ENCODE measurements at places on chromosomes 12 and 14. TPM values are rescaled to one million over a fixed set of nuclear protein-coding genes. Genes with fewer than 3 reads are reported as not detected.

Gene KLHDC1
- total RNA-seq = 0.99 TPM

Gene B4GALNT1
- 8.1 TPM for total RNA-seq

Gene OAS2
- 211 TPM for total RNA-seq

DNA sequence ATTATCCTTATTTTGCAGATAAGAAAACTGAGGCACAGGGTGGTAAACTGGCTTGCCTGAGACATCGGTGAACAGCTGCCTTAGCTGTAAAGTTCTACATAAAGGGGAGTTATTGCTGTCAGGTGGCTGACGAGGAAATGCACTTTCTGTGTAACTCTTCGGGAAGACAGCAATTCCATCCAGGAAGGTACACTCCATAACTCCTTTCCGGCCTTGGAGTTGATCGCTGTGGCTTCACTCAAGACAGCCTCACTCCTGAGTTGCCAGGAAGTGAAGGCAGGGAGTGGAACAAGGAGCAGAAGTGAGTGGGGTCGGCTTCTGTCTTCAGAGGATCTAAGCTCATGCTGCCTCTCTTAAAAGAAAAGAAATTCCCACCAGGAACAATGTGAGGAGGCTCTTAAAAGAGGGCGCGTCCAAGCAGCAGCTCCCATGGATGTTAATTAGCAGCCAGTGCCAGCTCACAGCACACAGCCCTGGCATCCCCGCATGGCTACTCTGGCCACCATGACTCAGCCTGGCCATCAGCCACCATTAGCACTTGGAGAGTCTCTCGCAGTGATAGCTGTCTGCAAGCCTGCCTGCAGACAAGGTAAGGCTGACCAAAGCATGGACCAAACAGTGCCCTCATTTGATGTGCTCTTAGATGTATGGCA lies 60.3 kb downstream of the NUAK1 start:
- H3K4me1 ChIP-seq = no peaks in the 10 kb centered on the region
- no peak overlapping the region for H3K27ac ChIP-seq
- no peaks in the 10 kb centered on the region for H3K36me3 ChIP-seq
- no peak overlapping the region for H3K4me3 ChIP-seq

DNA sequence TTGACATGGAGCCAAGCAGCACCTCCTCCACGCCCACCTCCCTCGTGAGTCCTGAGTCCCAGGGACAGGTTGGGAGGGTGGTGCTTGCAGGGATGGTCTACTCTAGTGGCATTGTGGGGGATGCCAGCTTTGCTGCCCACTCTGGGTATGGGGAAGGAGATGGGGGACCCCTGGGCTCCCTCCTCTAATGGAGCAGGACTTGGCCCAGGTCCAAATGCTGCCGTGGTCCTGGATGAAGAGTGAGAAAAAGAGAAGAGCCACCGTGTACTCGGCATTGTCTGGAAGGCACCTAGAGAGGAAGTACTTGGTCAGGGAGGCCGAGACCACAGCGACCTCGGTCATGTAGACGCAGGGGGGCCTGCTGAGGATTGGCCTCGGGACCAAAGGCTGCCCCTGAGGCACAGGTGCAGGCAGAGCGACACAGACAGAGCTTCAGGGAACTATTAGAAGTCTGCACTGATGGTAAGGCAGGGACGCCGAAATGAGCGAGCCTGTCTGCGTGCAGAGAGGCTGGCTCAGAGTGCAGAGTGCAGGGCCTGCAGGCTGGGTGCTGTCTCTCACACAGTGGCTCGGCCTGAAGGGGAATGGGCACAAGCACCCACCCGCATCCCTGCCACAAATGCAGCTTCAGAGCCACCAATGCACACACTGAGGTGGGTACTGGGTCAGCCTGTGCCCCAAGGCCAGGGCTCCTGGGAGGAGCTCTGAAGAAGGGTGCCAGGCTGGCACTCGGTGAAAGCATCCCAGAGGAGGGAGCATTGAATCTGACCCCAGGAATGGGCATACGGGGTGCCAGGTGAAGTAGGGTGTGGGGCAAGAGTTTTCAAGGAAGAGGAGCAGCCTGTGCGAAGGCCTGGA lies 17.4 kb downstream of the NGB start:
- DNase-seq = no peak
- H3K36me3 ChIP-seq = no peaks in the 10 kb centered on the region
- H3K4me1 ChIP-seq = no peaks in the 10 kb centered on the region
- no peak overlapping the region for H3K27ac ChIP-seq

DNA sequence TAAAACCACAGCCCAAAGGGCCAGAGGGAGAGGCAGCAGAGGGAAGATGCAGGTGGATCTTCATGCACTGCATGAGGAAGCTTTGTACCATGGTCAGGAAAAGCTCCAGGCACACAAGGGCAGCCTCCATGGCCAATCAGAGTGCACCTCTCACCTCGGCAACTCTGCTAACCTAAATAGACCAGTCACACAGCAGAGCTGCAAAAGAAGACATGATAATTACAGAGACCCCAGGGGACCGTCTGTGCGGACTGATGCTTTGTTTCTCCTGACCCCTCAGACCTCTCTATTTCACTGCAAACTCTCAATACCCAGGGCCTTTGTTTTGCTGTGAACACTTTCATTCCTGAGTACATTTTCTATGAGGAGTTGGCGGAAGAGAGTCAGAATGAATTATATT lies 10.7 kb upstream of the TCL1B start:
- no peak overlapping the region for H3K27ac ChIP-seq
- H3K27me3 ChIP-seq = peaks cover 87% of the 10 kb centered on the region
- DNase-seq = no peak
- no peaks in the 10 kb centered on the region for H3K4me1 ChIP-seq
- H3K4me3 ChIP-seq = no peak overlapping the region

GRCh38 chr12:122042910-122043309 lies 21.2 kb downstream of the BCL7A start:
- H3K36me3 ChIP-seq = peaks cover 51% of the 10 kb centered on the region
- H3K4me3 ChIP-seq = no peak overlapping the region
- H3K27ac ChIP-seq = no peak overlapping the region
- DNase-seq = no peak

DNA sequence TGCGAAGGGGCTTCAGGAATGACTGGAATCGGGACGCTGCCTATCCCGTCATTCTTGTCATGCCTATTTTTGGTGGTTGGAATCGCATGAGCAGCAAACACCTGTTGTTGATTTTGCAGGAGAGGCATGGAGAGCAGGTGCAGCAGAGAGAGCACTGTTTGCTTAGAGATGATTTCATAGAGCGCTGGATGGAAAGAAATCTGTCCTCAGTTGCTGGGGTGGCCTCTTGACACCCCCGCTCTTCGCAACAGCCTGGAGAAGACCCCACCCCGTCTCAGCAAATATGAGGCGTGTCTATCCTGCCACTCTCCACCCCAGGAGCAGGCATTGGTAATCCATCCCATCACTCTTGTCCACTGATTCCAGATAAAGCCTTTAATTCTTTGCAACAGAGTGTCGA lies 19.3 kb upstream of the NCOR2 start:
- peaks cover 12% of the 10 kb centered on the region for H3K27me3 ChIP-seq
- H3K27ac ChIP-seq = no peak overlapping the region
- no peak overlapping the region for H3K4me3 ChIP-seq
- DNase-seq = no peak

DNA sequence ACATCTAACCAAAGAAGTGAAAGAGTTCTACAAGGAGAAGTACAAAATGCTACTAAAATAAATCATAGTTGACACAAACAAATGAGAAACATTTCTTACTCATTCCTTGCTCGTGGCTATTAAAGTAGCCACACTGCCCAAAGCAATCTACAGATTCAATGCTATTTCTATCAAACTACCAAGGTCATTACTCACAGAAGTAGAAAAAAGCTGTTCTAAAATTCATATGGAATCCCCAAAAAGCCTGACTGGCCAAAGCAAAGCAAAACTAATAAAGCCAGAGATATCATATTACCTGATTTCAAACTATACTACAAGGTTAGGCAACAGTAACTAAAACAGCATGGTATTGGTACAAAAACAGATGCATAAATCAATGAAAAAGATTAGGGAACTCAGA lies 305.6 kb downstream of the RPAP3 start:
- peaks cover 8% of the 10 kb centered on the region for H3K4me1 ChIP-seq
- no peaks in the 10 kb centered on the region for H3K36me3 ChIP-seq
- no peak for DNase-seq
- no peak overlapping the region for H3K27ac ChIP-seq
- H3K27me3 ChIP-seq = no peaks in the 10 kb centered on the region
- no peak overlapping the region for H3K4me3 ChIP-seq

DNA sequence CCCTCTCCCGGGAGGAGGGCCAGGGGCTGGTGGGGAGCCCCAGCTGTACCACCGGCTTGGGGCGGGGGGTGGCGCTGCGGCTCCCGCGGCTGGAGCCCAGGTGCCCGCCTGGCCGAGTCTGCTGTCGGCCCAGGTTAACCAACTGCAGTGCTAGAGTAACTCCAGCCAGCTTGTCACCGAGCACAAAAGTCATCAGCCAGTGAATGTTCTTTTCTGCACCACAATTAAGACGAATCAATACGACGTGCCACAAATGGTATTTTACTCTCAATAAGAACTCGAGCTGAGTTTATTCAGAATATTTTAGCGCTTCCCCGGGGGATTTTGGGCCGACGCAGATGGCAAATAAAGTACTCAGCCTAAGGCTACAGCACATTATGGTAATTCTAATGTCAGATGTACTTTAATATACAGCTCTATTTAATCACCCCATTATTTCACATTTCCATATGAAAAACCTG lies 83.2 kb downstream of the BCL11B start:
- H3K27me3 ChIP-seq = peaks cover 33% of the 10 kb centered on the region
- no peak overlapping the region for H3K27ac ChIP-seq

DNA sequence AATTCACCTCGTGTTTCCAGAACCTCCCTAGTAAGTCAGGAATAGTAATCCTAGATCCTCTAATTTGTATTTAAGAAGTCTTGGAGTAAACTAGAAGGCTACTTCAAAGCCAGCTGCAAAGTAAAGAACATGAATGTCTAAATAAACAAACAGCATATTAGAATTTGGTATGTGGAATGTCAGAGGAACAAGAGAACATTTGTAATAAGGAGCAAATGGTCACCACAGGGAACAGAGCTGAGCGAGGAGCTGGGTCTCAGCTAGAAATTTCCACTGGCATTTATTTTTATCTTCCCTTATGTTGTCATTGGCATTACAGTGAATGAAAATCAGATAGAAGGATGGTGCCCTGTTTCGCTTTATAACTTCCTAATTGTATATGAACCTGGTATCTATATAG lies 50.2 kb downstream of the FRMD6 start:
- DNase-seq = no peak
- H3K36me3 ChIP-seq = no peaks in the 10 kb centered on the region
- H3K4me1 ChIP-seq = no peaks in the 10 kb centered on the region
- no peak overlapping the region for H3K27ac ChIP-seq
- no peaks in the 10 kb centered on the region for H3K27me3 ChIP-seq
- no peak overlapping the region for H3K4me3 ChIP-seq

DNA sequence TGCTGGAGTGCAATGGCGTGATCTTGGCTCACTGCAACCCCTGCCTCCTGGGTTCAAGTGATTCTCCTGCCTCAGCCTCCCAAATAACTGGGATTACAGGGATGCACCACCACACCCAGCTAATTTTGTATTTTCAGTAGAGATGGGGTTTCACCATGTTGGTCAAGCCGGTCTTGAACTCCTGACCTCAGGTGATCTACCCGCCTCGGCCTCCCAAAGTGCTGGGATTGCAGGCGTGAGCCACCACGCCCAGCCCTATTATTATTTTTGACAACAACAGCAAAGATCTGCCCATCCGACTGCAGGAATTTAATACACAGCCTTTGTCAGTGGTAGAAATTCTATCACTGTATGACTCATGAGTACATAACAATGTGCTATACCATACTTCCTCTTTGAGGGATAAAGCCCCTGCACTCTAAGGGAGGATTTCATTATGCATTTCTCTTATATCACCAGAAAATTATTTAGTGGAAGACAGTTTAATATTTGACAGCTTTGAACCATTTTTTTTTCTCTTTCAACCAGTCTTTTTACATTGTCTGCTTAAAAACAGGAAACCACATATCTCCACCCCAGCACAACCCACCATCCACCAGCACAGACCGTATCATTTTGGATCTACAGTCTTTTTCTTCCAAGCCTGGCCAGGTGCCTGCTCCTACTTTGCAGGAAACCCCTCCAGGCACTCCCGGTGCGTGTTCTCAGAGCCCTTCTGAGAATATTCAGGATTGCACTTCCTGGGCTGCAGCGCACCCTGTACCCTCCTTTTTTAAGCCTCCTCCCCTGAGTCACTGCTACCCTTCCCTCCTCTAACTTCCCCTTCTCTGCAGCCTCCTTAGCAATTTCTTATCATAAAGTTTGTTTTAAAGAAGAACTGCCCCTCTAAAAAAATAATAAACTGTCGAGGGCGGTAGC lies 594 bp downstream of the ARHGDIB start:
- H3K36me3 ChIP-seq = no peaks in the 10 kb centered on the region
- peak overlapping the region; percentile 60 for H3K27ac ChIP-seq
- peak; percentile 30 for DNase-seq
- peaks cover 11% of the 10 kb centered on the region for H3K4me1 ChIP-seq
- peak overlapping the region; percentile 66 for H3K4me3 ChIP-seq

GRCh38 chr12:131223171-131223761 lies 269.6 kb downstream of the ADGRD1 start:
- H3K27me3 ChIP-seq = peaks cover 13% of the 10 kb centered on the region
- H3K4me3 ChIP-seq = no peak overlapping the region
- H3K4me1 ChIP-seq = peaks cover 17% of the 10 kb centered on the region
- H3K36me3 ChIP-seq = peaks cover 7% of the 10 kb centered on the region
- no peak overlapping the region for H3K27ac ChIP-seq
- no peak for DNase-seq

GRCh38 chr12:132723015-132723763 lies 12.5 kb downstream of the PGAM5 start:
- DNase-seq = no peak
- H3K36me3 ChIP-seq = peaks cover 99% of the 10 kb centered on the region
- H3K27me3 ChIP-seq = no peaks in the 10 kb centered on the region
- no peaks in the 10 kb centered on the region for H3K4me1 ChIP-seq
- H3K4me3 ChIP-seq = no peak overlapping the region

- H3K27ac ChIP-seq = no peak overlapping the region
- H3K4me1 ChIP-seq = peaks cover 46% of the 10 kb centered on the region
- DNase-seq = no peak
- no peaks in the 10 kb centered on the region for H3K27me3 ChIP-seq
These were observed 20.6 kb downstream of the ATF1 start for GRCh38 chr12:50784501-50784900.

Measured in Calu3 (cell line).